NCI-H1436 treated with DMSO at 0.1 percent for 48 hours (cell line): ENCODE measurements at places on chromosomes 1 and 21.

DNA sequence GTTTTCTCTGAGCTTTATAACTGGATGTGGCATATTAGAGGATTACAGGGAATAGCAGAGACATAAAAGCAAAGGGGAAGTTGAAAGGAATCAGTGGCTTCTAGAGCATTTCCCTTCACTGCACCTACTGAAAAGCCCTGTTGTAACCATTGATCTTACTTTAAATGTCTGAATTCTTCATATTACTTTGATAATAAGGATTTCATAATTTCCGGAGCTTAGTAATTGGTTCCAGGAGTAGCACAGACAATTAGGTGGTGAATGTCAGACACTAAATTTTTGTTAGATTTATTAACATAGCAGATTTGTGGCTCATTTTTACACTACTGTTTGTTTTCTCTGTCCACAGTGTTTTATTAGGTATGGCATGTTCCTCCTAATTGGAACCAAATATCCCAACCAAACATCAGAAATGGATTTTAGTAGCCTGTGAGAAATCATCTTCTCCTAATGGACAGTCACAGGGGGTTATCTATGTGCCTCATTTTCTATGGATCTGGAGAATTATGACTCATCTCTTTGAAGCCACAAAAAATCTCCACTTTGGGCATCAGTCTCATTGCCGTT, 100.5 kb downstream of the GIPC2 start:
- DNase-seq: no peak

DNA sequence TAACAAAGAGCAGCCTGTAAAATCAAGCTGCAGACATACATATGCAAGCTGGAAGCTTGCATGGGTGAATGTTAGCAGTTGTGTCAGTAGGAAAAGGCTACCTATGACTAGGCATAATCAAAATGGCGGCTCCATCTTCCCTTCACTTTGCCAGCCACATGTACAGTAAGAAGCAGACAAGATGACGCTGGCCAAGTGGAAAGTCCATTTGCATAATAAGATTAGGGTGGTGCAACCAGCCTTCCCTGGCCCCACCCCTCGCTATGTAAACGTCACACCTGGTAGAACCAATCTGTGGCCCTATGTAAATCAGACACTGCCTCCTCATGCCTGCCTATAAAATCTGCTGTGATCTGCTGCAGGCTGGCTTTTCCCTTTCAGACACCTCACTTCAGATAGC, 171.9 kb upstream of the USP25 start:
- DNase-seq: no peak

- DNase-seq: no peak
Measured at GRCh38 chr1:116152577-116152943, 41.4 kb downstream of the MAB21L3 start.

DNA sequence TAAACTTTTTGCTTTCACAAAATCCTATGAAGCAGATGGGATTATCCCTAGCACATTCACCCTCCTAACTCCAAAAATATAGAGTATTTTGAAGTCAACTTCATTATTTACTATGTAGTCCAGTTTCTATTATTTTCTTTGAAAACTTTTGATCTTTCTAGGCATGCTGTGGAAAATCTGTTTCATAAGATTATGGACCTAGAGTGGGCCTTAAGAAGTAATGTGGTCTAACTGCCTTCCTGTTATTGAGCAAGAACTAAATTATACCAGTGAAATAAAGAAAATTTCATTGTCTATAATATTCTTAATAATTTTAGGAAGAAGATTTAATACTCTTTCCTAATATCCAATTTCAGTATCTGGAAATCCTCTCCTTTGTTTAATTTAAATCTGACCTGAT, 58.1 kb downstream of the PRKACB start:
- DNase-seq: no peak

GRCh38 chr1:108729481-108729880, 16.8 kb downstream of the FNDC7 start:
- DNase-seq: no peak

DNA sequence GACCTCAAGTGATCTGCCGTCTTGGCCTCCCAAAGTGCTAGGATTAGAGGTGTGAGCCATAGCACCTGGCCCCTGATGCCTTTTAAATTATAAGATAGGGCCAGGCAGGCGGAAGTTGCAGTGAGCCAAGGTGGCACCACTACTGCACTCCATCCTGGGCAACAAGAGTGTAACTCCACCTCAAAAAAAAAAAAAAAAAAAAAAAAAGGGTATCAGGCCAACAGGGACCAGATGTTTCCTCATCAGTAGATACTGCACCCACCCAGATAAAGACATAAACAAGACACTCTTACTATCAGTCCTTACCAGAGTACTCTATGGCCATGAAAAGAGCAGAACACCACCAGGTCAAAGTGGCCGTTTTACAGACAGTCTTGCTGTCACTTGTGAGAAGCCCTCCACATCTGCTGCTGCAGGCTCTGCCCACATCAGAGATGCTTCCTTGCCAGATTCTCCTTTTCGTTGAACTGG, 3.3 kb downstream of the C21orf58 start:
- no peak for DNase-seq

GRCh38 chr1:23424293-23425192, at the start of gene TCEA3:
Gene TCEA3, minus strand, starts transcription at chr1:23424748. Its CDS starts 115 bp downstream, at chr1:23424633.
- no peak for DNase-seq

GRCh38 chr1:10841118-10841517, 44.7 kb upstream of the CASZ1 start:
- no peak for DNase-seq
